Activated CD4-positive, CD25-positive, alpha-beta regulatory T cell (primary cell): ENCODE measurements at places on chromosomes 3 and 15.

GRCh38 chr15:94327356-94327936, 96.1 kb downstream of the MCTP2 start:
- no peak for DNase-seq

DNA sequence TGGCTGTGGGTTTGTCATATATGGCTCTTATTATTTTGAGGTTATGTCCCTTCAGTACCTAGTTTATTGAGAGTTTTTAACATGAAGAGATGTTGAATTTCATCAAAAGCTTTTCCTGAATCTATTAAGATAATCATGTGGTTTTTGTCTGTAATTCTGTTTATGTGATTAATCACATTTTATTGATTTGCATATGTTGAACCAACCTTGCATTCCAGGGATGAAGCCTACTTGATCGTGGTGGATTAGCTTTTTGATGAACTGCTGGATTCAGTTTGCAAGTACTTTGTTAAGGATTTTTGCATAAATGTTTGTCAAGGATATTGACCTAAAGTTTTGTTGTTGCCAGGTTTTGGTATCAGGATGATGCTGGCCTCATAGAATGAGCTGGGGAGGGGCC, 33.1 kb upstream of the IQCF2 start:
- DNase-seq = no peak

DNA sequence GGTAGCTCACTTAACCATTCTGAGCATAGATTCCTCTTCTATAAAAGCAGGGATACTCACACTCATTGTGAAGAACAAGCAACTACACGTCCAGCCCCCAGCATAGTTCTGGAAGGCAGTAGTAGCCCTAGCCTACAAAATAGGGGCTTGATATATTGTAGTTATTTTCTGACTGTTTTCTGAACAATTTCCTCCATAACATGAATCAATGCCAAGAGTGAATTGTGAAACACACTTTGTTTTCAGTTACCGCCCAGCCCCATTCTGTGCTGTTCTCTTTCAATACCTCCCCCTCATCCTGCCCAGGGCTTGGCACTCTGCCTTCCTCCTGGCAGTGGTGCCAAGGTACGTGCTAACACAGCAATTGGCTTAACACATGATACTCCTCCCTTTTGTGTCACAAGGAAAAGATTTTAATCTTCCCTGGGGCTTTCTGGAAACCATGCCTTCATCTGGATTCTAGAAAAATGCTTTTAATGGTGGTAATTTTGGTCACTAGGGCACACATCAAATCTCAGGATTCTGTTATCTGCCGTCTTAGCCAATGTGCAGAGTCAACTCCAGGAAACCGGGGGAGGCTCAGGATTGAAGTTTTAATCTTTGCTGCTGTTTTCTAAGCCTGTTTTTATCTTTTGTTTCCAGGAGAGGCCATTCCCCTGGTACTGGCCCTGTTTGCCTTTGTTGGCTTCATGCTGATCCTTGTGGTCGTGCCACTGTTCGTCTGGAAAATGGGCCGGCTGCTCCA, 37.2 kb downstream of the IL20RB start:
- DNase-seq = no peak

GRCh38 chr3:154137036-154137435, 15.8 kb downstream of the ARHGEF26 start:
- DNase-seq = no peak

DNA sequence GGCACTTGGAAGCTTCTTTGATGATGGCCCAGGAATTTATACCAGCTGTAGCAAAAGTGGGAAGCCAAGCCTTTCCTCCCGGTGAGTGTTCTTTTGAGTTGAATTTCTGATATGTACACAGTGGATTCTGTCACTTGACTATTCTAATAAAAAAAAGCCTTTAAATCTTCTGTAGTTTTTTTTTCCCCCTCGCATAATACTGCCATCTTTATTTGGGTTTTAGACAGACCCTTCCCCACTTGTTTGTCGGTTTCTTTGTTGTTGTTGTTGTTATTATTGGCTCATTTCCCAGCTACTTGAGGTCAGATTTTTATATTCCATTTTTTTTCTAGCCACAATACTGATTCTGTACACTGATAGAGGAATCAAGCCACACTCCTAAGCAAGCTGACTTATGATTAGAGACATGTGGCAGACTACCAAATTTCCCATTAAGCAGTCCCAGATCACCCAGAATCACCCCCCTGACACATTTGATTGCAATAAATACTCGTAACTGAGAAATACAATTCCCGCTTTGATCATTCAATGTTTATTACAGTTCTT, 122.4 kb upstream of the IL12A start:
- no peak for DNase-seq

- no peak for DNase-seq
Observed at GRCh38 chr15:73684581-73685455, 635 bp downstream of the CD276 start.

DNA sequence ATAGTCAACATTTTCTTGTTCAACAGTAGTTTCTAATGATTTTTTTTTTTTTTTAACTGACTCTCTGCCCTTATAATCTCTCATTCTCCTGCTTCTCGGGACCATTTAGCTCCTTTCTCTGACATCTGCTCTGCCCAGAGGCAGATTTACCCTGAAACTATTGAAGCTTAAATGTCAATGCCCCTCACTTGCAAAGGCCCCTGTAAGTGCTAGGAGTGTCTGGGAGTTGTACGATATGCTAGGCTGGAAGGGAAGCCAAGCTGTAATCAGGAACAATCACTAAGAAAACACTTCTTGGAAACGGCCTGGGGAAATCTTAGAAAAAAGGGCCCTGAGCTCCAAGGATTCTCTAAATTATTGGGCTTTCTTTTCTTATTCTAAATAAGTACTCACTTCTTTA, 5.8 kb upstream of the PLOD2 start:
- DNase-seq = no peak

- DNase-seq = no peak
Observed at GRCh38 chr3:53227993-53228885, 27.6 kb downstream of the TKT start.

DNA sequence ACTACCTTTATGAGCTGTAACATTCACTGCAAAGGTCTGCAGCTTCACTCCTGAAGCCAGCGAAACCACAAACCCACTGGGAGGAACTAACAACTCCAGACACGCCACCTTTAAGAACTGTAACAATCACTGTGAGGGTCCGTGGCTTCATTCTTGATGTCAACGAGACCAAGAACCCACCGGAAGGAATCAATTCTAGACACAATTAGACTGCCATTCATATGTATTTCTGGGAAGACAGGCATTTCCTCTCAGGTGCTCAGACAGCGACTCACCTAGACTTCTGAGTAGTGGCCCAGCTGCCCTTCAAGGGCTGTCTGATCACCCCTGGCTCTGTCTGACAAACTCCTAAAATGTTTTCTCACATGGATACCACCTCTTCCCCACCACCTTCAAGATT, 506.8 kb downstream of the PDCD6IP start:
- no peak for DNase-seq

GRCh38 chr3:103968751-103969150, 1398.0 kb upstream of the ALCAM start:
- no peak for DNase-seq

- no peak for DNase-seq
Observed at GRCh38 chr3:26118165-26118564, 328.3 kb downstream of the OXSM start.

DNA sequence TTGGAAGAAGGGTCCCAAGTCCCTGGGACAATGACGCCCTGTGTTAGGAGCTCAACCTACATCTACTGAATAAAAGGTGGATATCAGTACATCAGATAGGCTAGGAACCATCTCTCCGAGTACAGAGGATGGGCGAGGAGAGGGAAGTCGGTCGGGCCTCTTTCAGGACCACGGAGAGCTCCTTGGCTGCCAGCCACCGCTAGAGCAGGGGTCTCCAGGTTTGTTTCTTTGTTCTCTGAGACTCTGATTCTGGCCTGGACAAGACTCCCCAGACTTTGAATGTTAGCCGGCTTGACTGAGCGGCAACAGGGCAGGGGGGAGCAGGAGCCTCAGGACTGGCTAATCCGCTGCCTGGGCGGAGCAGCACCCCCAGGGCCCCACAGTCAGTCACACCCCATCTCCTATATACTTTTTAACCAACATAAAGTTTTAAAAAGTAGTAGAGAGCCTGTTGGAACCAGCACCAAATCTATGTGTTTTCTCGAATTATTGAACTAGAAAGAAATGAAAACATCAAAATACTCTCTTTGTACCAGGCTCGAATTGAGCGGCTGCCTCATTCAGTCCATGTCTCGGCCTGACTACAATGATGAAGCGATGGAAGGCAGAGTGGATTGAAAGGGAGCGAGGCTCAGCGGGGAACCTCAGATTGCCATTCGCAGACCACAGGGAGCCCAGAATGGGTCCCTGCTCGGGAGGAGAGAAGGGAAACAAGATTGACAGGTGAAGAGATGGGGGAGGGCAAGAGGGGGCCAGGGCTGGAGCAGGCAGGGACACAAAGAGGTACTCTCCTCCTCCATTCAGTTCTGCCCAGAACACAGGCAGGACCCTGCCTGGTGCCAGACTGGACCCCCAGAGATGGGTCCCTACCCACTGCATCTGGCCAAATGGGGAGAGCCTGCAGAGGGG, 131.6 kb downstream of the TPRA1 start:
- no peak for DNase-seq

- no peak for DNase-seq
Observed at GRCh38 chr15:48800811-48801455, 9.9 kb downstream of the CEP152 start.

- no peak for DNase-seq
Observed at GRCh38 chr3:194487289-194488054, 670 bp upstream of the ATP13A3 start.

- no peak for DNase-seq
Observed at GRCh38 chr3:115623044-115623868, at the start of gene GAP43. TSS of gene GAP43 (plus strand) at chr3:115623510. CDS start at chr3:115623690, 180 bp downstream.

- DNase-seq = no peak
Observed at GRCh38 chr15:42090781-42091180, 3.6 kb downstream of the PLA2G4D start.

DNA sequence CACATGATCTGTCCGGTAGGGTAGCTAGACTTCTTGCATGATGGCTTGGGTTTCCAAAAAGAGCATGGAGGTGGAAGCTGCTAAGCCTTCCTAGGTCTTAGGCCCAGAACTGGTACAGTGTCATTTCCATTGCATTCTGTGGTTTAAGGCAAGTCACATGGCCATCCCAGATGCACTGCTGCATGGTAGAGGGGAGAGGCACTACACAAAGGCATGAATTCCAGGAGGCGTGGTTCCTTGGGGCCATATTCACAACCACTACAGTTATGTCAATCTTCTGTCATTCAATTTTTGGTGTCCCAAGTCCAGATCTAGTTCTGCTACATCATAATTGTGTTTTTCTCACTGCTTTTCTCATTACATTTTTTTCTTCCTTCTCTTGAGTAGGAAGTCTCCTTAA, 122.2 kb upstream of the CHRM5 start:
- DNase-seq = no peak

GRCh38 chr15:98155356-98155755, 194.9 kb downstream of the ARRDC4 start:
- no peak for DNase-seq

GRCh38 chr15:93861956-93862741, 369.2 kb upstream of the MCTP2 start:
- DNase-seq = no peak

DNA sequence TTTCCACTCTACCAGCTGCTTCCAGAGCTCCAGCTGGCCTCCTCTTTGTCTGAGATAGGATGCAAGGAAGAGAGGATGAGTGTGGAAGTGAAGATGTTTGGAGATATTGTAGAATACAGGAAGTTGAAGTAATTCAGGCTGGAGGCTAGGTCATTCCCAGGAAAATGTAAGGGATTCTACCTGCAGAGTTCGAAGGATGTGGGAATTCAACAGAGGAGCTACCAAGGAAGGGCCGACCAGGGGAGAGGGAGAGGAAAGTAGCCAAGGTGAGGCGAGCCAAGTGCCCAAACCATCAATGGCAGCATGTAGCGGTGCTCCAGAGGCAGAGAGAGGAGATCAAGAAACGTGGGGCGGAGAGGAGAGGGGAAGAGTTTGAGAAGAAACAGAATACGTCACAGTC, 49.0 kb upstream of the EPHB3 start:
- no peak for DNase-seq

DNA sequence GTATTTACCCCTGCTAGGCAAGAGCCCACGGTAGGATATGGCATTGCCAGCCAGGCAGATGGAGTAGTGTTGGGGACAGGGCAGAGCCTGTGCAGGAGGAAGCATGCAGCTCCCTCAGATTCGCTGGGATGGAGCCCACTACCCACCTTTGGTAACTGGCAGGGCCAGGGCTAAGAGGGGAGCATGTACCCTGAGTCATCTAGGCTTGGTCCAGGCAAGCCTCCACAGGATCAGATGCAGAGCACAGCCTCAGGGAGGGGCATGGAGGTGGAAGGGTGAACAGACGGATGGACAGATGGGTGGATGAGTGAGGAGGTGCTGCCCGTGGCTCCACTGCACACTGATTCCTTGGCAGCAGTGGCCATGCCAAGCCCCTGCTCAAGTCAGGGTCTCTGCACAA, 33.0 kb downstream of the IL20RB start:
- no peak for DNase-seq

- no peak for DNase-seq
Observed at GRCh38 chr15:65902373-65902772, 33.1 kb downstream of the RAB11A start.

DNA sequence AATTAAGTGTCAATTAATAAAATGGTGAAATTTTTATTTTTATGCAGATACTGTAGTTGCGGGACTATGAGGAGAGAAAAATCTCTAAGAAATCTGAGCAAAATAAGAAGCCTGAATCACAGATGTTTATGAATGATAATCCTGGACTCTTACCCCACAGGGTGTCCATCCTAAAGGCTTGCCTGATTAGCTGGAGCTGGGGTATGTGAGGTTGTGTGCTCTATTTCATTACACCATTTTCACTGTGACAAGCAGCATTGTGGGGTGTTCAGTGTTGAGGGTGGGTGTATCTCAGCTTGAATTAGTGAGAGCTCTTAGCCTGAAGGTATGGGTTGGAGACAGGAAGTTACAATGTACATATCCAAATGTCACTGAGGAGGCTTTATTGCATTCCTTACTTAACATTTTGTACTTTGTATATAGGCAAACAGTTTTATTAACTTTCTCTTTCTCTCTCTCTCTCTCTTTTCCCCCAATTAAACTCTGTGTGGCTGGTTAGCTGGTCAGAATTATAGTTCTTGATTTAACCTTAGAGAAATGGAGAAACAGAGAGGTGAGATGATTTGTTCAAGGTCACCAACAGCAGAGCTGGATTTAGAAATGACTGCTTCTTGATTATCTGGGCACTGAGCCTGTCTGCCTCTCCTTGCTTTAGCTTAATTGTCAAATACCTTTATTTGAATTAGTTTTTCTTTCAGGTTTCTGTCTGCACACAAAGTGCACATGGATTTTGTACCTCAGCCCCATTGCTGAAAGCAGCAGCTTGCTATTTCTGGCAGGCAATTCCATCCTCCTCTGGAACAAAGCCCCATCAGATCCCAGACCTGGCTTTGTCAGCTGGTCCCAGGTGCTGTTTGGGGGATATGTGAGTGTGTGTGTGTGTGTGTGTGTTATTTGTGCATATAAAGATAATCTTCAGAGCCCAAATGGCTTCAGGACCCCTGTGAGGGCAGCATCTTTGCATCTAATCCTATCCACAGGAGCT, 35.8 kb downstream of the GJD2 start:
- no peak for DNase-seq

DNA sequence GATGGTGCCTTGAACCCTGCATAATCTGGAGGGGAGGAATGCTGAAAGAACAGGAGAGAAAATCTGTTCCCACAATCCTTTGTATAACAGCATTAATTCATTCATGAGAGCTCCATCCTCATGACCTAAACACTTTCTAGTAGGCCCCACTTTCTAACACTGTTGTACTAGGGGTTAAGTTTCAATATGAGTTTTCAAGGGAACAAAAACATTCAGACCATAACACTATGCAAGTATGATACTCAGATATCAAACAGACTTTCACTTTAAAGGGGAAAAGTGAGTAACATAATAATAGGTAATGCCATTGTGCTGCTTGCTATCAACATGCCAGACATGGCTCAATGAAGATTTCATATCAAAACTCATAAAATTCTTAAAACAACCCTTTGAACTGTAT, 32.4 kb upstream of the PLSCR2 start:
- DNase-seq = no peak
